ENCODE measurements at places on chromosomes 7 and 10.

GRCh38 chr7:46558482-46559193 lies 637.6 kb upstream of the IGFBP3 start:
- DNase-seq, result no peak

DNA sequence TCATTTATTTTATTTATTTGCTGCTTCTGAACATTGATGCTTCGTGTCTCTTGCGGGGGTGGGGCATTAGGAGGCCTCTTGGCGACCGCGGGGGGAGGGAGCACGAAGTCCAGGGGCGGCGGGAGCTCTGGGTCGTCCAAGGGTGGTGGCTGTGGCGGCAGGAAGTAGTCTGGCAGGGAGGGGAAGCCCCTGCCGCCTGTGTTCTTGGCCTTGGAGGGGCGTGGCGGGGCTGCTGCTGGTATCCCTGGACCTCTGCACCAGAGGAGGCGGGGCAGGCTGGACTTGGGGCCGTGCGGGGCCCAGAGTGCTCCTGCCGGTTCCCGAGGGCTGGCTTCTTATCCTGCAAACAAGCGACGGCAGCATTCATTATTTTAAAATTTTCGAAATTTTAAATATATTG lies 70.5 kb upstream of the ABI1 start:
- no peak for DNase-seq

GRCh38 chr7:77326131-77326530 lies 90.0 kb downstream of the GSAP start:
- DNase-seq, result no peak

- no peak for DNase-seq
Observed at GRCh38 chr7:116691664-116692063, 19.7 kb downstream of the MET start.

GRCh38 chr10:130877126-130877525 lies 434.4 kb downstream of the TCERG1L start:
- no peak for DNase-seq

- no peak for DNase-seq
Observed at GRCh38 chr10:1156921-1157614, 100.9 kb downstream of the WDR37 start.
